Endothelial cell of umbilical vein (primary cell): ENCODE measurements at places on chromosomes 5 and 9. TPM values are rescaled to one million over a fixed set of nuclear protein-coding genes. Genes with fewer than 3 reads are reported as not detected.
A peak's percentile ranks its signal among the peaks of the same experiment; 100 is the strongest.

DNA sequence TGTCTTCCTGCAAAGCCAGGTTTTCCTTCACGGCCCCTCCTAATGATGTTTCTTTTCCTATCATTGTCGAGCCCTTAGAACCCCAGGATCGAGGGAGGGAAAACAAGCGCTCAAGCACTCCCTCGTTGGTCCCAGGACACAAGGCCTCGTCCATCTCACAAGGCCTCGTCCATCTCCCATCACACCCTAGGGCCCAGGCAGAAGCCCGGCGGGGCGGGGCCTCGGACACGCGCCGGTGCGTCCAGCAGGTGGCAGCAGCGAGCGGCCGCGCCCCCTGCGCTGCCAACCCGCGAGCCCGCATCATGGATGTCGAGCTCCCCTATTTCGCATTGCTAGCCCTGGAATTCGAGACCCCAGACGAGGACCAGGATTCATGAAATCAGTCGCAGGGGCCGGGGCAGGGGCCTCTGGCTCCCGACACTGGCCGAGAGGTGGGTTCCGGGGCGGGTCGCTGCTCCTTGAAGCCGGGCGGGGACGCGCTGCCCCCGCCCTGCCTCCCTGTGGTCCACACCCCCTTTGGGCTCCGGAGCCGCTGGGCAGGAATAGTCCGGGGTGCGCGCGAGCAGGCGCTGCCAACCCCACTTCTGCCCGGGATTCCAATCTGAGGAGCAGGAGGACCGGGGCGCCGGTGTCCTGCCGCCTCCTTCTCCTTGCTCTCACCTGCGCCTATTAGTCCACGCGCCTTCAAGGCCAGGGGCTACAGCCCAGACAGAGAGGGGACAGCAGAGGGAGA lies at the start of gene ABLIM3:
Gene ABLIM3, plus strand, starts transcription at position 270 of the 733 bp plus-strand sequence. CDS start 603 bp downstream, outside the sequence.
- peak; percentile 76 for DNase-seq

GRCh38 chr9:135240871-135241311 lies 153.4 kb downstream of the OLFM1 start:
- DNase-seq: no peak

GRCh38 chr9:86041311-86041741 lies 58.0 kb downstream of the GOLM1 start:
- peak; percentile 10 for DNase-seq

GRCh38 chr5:83406906-83407305 lies 64.6 kb upstream of the VCAN start:
- DNase-seq: no peak

FRMPD1 gene
- polyA plus RNA-seq: not detected in 2 replicates

ASTN2 gene
- polyA plus RNA-seq: 0.80 and 1.0 TPM in 2 replicates

LMX1B gene
- not detected in 2 replicates for polyA plus RNA-seq

DNA sequence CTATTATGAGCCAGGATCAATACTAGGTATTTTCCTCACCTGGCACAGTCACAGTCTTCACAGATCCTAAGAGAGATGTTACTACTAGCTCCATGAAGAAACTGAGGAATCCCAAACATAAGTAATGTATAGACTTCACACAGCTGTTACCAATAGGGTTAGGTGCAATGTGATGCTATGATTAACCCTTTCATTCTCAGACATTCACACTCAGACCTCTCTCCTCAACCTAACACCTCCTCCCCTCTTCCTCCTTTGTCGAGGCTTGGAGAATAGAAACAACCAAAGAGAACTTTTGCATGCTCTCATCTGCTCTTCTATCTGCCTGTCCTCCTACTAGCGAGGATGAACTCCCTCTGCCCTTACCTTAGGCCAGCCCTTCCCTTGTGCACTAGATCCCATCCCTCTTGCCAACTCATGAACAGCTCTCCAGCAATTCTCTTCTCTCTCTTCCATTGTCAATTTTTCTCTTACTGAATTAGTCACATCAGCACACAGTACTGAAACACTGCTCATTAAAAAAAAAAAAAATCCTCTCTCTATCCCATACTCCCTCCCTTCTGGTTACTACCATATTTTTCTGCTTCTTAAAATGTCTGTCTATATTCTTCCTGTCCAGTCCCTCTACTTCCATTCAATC lies 47.7 kb downstream of the MAPKAP1 start:
- no peak for DNase-seq

DNA sequence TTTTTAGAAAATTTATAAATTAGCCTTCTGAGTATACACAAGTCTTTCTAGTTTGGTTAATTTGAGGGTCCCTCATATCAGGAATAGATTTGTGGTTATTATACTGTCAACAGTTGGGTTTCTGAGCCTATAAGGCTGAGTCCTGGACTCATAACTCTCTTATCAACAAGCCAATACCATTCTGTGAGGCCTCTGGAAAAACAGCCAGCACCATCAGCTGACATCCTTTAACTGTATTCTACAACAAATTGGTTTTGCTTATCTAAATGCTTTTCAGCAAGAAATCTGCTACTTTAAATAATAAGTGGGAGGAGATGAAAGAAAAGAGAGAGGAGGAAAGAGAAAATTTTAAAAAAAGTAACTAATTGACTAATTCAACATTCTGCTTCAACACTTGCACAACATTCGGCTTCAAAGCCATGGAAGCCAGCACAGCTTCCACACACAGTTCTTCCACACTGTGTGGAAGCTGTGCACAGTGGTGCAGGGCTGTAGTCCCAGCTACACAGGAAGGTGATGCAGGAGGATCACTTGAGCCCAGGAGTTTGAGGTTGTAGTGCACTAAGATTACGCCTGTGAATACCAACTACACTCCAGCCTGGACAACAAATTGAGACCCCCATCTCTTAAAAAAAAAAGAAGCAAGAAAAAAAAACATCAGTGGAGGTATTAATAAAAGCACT lies 84.5 kb downstream of the UBAP2 start:
- DNase-seq: no peak

CAMK2A gene
- not detected in 2 replicates for polyA plus RNA-seq

TSSK1B gene
- 0.03 TPM in 1 of 2 replicates, not detected in the other for polyA plus RNA-seq

- no peak for DNase-seq
These were observed 172.9 kb upstream of the NREP start for GRCh38 chr5:111929867-111930266.

- no peak for DNase-seq
These were observed 38.8 kb upstream of the LIFR start for GRCh38 chr5:38595132-38595745.

ECSCR gene
- 1,085 and 1,188 TPM in 2 replicates for polyA plus RNA-seq

SHLD3 gene
- polyA plus RNA-seq: 1.1 and 1.7 TPM in 2 replicates

DNA sequence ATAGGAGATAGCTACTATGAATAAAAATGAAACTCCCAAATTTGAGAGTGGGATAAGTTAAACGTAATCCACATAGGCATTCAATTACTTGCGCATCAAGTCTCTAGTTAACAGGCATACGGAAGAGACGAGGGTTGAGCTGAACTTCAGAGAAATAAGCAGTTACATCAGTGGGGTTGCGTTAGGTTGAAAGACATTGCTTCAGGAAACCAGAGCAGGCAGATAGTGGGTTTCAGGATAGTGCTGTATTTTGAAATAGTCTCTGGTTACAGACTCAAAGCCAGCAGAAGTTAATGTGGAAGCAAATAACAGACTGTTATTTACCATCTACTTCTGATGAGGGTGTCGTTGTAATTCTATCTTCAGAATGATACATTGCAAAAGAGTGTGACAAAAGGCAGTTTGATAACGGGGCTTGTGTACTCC lies 533.4 kb downstream of the PDE4D start:
- DNase-seq: no peak

- DNase-seq: no peak
These were observed 6.8 kb downstream of the TTC39B start for GRCh38 chr9:15300218-15300617.

DNA sequence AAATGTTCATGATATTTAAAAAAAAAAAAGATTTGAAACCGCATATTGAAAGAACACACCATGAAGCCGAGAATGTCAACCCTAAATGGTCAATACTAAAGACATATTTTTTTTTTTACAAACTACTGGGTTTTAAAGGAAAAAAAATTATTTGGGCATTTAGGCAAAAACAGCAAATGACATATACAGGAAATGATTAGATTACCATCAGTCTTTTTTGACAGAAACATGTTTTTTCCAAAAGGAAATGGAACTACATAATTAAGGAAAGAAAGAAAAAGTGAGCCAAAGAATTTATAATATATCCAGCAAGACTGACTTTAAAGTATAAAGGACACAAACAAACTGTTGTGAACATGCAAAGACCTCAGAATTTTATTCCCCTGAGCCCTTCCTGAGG lies 56.7 kb downstream of the RALGPS1 start:
- peak; percentile 59 for DNase-seq

PLGRKT gene
- polyA plus RNA-seq: 3.3 and 3.8 TPM in 2 replicates

C9orf153 gene
- polyA plus RNA-seq: not detected in 2 replicates

TLE1 gene
- polyA plus RNA-seq: 54.6 and 55.0 TPM in 2 replicates

DNA sequence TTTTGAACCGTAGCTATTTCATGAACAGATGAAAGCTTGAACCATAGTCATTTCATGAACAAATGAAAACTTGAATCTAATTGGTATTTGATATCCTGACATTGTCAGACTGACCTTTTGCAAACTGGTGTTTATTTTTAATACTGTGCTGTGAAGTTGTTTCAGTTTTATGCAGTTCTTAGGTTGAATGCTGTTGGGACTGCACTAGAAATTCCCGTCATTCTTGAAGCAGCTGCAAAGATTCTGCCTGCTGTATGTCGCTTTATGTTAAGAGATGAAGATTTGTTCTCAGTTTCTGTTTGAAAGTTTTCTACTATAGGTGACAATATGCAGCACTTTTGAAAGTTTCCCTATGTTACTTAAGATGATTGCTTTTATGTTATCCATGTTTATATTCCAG lies 22.5 kb upstream of the FAM120AOS start:
- peak; percentile 25 for DNase-seq

DNA sequence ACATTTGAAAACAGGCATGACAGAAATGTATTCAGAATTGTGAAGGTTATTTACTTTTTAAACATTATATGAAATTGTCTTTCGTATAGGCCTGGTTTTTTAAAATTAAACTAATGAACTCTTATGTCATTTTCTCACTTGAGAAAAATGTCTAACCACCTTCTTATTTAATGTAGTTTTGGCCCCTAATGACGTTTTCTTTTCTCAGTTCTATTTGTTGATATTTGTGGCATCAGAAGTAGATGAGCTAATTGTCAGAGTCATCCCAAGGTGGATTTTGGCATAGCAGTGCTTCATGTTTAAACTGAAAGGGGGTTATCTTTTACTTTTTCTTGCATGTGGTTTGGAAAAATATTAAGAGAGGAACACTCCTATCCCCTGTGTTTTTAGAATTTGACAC lies 28.2 kb downstream of the TGFBR1 start:
- no peak for DNase-seq

DNA sequence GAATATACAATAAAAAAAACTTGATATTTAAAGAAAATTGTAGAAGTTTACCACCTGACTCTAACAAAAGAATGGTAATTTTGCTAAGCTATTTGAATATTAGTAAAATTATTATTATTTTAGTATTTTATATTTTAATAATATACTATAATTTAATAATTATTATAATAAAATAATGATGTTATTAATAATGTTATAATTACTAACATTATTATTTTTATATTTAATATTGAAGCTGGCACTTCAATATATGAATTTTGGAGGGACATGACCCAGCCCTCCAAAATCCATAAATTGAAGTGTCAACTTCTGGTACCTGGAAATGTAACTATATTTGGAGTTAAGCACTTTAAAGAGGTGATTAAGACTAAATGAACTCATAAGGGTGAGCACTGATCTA lies 486.1 kb upstream of the CDH9 start:
- DNase-seq: no peak

GRCh38 chr5:15510831-15511230 lies 10.9 kb downstream of the FBXL7 start:
- DNase-seq: peak; percentile 53

GABBR2 gene
- 0.43 and 1.1 TPM in 2 replicates for polyA plus RNA-seq

DNA sequence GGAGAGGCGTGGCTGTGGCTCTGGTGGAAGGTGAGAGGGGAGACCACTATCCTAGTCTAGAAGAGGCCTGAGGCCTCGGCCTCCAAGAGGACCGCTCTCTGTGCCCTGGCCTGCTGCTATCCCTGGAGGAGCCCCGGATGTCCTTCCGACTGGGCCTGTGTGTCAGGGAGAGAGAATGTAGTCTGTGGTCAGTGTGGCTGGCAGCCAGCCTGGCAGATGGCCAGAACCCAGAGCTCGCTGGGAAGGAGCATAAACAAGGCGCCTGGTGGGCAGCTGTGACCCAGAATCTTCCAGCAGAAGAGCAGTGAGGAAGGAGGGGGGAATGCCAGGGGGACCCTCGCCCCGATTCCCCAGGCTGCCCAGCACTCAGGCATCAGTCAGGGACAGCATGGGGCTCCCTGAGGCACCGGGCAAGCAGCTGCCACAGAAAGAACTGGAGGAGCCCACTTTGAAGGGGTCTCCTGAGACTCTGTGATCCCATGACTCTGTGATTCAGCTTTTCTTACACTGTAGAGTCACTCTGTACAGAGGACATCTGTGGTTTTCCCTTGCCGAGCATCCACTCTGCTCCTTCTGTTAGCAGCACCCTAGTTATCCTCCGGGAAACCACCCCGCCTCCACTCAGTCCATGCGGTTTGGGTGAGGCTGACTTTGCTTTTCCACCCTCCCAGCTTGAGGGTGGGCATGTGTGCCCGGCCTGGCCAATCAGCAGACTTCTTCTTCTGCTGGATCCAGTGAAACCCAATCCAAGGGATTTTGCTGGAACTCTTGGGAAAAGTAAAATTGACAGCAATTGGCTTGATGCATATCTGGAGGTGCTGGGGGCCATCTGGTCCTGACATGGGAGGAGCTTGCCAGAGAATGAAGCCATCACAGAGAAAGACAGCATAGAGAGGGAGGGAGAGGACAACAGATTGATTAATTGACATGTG lies 46.2 kb upstream of the PWWP2A start:
- DNase-seq: peak; percentile 86

LEAP2 gene
- polyA plus RNA-seq: 0.37 and 0.48 TPM in 2 replicates

C5orf15 gene
- polyA plus RNA-seq: 41.1 and 45.4 TPM in 2 replicates

TMCO6 gene
- polyA plus RNA-seq: 22.0 and 23.2 TPM in 2 replicates

MEGF10 gene
- polyA plus RNA-seq: 0.30 and 0.41 TPM in 2 replicates

DNA sequence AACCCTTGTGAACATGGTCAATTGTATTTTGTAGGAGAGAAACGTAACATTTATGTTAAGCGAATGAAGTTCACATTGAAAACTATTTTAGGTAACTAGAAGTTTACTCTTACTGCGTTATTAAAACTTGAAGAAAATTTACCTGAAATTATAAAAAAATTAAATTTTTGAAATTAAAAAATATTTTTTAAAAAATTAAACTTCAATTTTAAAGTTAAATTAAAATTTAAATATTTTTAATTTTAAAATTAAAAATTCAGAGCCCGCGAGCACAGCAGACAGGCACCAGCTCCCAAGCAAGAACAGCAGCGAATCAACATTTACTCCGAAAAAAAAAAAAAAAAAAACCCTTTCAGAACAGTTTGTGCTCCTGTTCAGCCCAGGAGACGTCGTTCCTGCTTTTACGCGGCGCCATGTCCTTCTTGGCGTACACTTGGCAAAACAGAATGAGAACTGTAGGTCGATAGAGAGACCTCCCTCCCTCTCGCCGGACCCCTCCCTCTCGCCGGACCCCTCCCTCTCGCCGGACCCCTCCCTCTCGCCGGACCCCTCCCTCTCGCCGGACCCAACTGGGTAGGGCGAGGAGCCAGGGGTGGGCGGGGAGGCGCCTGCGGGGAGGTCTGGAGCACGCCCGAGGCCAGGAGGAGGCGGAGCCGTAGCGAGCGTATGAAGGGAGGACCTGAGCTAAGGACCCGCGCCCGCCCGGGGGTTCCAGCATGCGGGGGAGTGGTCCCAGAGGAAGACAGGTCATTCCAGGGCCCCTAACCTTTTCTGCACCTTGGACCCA lies 235.8 kb downstream of the ROR2 start:
- DNase-seq: peak; percentile 17

- DNase-seq: peak; percentile 69
These were observed 543 bp downstream of the MTMR12 start for GRCh38 chr5:32312197-32312594.

- no peak for DNase-seq
These were observed 54.9 kb upstream of the RPS23 start for GRCh38 chr5:82332886-82333615.
